ENCODE measurements at places on chromosomes 11 and 22. TPM values are rescaled to one million over a fixed set of nuclear protein-coding genes. Genes with fewer than 3 reads are reported as not detected.

Gene VEGFB
- total RNA-seq, result 88.8 TPM

Gene SLC5A1
- total RNA-seq, result 8.6 TPM

- DNase-seq, result no peak
Measured at GRCh38 chr11:118615282-118615975, 8.0 kb downstream of the PHLDB1 start.

GRCh38 chr11:12288212-12288930 lies 89.0 kb upstream of the PARVA start:
- peak; percentile 88 for DNase-seq
